ENCODE measurements at places on chromosomes 2 and 18.

DNA sequence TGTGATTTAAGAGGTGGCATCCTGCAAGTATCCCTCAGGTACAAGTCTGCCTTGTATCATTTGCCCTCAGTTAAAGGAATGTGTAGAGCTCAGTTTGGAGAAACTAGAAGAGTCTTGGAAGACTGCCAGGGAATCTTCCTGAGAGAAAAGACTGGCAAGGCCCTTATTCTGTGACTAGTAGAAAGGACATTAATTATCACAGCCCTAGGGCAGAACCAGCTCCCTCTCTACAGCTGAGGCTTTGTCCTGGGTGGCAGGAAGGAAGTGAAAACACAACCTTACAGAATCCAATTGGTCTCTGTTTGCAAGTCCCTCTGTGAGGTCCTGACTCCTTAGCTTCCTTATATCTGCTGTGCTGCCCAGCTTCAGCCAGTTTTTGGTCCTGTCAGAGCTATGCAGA is 385.9 kb upstream of the CYRIA start:
- DNase-seq = no peak

DNA sequence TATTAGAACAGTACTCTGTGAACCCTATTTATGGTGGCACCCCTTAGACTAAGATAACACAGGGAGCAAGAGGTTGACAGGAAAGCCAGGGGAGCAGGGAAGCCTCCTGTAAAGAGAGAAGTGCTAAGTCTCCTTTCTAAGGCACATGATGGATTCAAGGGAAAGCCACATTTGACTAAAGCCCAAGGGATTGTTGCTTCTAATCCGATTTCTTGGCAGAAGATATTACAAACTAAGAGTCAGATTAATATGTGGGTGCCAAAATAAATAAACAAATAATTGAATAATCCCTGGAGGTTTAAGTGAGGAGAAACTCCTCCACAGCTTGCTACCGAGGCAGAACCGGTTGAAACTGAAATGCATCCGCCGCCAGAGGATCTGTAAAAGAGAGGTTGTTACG is 333.2 kb downstream of the SOX11 start:
- DNase-seq = no peak

- DNase-seq = no peak
Observed at GRCh38 chr2:178478130-178478438, 316 bp downstream of the FKBP7 start.

DNA sequence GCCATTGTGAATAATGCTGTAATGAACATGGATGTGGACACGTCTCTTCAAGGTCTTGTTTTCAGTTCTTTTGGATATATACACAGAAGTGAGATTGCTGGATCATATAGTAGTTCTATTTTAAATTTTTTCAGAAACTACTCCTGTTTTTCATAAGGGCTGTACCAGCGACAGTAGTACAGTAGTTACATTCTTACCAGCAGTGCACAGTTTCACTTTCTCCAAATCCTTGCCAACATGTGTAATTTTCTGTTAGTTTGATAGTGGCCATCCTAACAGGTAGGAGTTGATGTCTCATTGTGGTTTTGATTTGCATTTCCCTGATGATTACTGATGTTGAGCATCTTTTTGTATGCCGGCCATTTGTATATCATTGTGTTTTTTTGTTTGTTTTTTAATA is 81.7 kb downstream of the EPC2 start:
- DNase-seq = no peak

- DNase-seq = no peak
Observed at GRCh38 chr18:59661891-59662701, 35.1 kb downstream of the CCBE1 start.

DNA sequence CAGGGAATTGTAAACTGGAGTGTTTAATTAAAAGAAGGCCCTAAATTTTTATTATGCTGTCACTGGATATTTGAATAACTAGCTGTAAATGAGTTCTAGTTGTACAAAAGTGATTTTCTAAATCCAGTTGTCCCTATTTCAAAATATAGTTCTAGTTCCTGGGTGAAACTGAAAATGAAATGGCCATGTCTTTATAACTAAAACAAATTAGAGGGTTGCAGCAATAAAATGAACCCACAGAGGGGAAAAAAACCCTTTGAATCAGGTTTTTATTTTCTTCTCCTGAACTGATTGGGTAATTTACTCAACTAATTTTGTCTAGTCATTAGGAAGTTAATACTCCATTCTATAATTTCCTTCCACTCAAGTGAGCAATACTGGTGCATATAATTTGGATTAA is 55.6 kb upstream of the MAP4K3 start:
- no peak for DNase-seq

DNA sequence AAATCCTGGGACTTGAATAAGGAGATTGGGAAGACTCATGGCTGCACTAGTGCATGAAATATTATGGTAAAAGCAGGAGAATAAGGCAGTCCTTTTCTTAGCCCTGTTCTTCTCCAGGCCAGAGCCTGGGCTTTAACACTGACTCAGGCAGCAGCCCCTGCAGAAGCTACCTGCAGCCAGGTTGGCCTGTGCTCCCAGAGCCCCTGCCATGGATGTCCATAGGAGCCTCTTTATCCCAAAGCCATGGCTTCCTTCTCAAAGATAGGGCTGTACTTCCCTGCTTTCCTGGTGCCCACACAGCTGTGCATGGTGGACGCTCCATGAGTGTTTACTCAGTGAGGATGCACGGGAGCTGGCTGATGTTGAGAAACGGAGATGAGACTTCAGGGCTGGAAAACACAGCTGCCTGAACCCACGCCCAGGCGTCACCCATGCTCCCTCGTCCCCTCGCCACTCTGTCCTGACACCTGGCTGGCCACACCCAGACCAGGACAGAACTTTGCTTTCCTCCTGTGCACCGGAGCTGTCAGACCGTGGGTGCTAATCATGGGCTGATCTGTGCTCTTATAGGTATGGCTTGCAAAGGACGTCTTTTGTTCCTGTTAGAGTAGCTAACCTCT is 135.5 kb downstream of the GLI2 start:
- DNase-seq = no peak

DNA sequence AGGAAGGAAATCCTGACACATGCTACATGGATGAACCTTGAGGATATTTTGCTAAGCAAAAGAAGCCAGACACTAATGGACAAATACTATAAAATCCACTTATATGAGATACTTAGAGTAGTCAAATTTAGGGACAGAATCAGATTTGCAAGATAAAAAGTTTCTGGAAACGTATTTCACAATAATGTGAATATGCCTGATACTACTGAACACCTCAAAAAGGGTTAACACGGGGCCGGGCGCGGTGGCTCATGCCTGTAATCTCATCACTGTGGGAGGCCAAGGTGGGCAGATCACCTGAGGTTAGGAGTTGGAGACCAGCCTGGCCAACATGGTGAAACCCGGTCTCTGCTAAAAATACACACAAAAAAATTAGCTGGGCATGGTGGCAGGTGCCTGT is 1.7 kb upstream of the RMC1 start:
- no peak for DNase-seq

GRCh38 chr2:608297-608696 is 68.9 kb downstream of the TMEM18 start:
- no peak for DNase-seq

DNA sequence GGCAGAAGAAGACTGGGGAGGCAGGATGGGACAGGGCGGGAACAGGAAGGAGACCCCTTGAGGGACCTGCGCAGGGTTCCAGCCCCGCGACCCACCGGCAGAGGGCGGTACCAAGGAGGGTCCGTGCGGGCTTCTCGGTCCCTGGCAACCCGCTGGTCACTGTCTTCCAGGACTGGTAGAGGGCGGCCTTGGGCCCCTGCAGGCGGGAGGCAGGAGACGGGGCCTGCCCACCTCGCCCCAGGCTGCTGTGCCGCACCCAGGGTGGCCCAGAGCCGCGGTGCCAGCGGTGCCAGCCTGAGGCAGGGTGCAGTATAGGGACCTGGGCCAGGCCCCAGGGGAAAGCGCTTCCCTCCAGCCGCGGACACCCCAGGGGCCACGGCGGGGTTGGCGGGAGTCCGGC is 34.5 kb downstream of the NEURL3 start:
- DNase-seq = no peak

DNA sequence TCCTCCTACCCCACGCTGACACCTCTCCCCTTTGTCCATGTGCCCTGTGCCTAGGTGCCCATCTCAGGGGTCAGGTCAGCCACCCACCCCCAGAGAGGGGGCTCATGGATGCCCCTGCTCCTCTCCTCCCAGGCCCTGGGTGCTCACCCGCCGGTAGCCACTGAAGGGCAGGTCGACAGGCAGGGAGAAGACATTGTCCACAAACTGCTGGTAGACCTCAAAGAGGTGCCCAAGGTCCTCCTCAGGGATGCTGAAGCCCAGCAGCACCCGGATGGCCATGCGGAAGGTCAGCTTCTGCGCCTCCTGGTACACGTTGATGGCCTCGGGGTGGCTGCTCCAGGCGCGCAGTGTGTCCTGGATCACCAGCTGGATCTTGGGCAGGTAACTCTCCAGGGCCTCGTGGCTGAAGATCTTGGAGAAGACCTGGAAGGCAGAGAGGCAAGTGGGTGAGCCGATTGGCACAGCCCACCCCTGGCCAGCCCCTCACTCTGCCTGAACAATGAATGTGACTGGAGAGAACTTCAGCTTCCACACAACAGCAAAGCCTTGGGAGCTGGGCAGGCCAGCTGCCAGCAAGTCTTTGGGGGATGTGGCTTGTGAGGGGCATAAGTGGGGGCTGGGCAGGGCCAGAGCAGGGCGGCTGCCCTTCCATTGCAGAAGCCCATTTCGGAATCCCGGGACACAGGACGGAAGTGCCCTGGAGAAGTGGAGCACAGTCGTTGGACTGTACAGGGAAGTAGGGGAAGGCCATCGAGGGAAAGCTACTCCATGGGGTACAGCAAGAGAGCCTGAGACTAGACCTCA is 12.5 kb downstream of the CYP26B1 start:
- no peak for DNase-seq

GRCh38 chr2:98333922-98334321 is 12.3 kb upstream of the CNGA3 start:
- no peak for DNase-seq

- DNase-seq = peak; percentile 34
Observed at GRCh38 chr2:100610381-100610831, 47.6 kb downstream of the PDCL3 start.

DNA sequence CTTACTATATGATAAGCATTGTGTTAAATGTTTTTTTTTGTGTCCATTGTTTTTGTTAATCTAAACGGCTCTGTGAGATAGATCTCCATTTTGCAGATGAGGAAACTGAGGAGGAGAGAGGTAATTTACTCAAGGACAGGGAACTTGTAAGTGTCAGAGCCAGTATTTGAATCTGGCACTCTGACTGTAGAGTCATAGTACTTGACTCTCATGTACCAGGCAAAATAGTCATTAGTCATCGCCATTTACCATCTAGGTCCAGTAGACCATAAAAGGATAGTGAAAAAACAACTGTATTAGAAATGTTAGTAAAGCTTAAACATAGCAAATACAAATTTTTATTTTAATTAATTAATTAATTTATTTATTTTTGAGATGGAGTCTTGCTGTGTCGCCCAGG is 4.8 kb downstream of the PSMD14 start:
- DNase-seq = no peak

DNA sequence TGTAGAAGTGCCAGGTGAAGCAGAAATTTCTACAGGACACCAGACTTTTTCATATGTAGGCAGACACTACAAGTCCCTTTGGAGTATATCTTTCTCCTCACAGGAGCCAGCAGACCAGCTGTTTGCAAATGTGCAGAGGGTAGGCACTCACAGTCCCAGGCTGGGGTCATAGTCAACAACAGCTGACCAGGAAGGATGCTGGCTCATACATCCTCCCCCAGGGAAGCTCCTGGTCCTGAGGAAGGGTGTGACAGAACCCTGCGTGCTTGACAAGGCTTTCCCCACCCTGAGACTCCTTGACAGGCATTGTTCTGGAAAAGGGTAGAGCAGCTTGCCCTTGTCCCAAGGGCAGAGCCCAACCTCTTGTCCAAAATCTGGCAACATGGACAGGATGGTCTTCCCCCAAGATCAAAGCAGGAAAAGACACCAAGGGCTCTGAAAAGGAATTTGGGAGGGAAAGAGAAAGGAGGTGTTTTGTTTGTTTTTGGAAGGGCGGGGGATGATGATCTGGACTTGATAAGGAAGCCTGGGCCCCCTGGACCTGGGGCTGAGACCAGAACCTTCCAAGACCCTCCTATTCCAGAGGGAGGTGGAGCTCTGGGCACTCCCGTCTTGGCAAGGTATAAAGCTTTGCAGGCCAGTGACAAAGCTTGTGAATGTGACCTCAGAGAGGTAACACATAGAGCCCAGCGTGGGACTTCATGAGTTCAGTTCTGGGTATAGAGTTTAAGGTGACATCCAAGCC is 87.1 kb downstream of the GFPT1 start:
- no peak for DNase-seq

DNA sequence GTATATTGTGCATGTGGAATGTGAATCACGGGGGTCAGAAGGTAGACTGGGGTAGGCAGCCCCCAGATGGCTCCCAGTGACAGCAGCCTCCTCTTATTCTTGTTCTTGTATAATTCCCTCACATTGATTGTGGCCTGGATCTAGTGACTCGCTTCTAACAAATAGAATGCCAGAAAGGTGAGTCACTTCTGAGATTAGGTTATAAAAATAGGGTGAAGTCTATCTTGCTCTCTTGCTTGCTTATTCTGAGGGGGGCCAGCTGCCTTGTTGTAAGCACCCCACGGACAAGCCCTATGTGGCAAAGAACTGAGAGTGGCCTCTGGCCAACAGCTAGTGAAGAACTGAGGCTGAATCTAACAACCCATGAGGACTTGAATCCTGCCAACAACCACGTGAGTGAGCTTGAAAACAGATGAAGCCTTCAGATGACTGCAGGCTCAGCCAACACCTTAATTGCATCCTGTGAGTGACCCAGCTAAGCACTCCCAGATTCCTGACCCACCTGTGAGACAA is 15.6 kb upstream of the RMND5A start:
- no peak for DNase-seq

DNA sequence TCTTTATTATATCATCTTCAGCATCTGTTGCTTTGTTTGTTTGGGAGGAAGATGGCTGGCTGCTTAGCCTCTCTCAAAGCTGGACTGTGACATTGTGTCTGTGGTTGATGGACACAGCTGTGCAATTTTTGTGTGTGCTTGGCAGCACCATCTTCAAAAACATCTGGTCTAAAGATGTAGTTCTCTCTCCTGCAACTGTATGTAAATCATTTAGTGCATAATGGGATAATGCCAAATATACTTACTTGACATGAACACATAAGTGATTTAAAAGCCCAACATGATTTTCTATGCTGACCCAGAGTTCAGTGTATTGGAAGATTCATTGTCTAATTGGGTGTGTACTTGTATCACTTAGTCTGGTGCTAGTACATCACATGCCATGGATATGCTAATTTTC is 112.2 kb downstream of the MAP4K4 start:
- DNase-seq = no peak

DNA sequence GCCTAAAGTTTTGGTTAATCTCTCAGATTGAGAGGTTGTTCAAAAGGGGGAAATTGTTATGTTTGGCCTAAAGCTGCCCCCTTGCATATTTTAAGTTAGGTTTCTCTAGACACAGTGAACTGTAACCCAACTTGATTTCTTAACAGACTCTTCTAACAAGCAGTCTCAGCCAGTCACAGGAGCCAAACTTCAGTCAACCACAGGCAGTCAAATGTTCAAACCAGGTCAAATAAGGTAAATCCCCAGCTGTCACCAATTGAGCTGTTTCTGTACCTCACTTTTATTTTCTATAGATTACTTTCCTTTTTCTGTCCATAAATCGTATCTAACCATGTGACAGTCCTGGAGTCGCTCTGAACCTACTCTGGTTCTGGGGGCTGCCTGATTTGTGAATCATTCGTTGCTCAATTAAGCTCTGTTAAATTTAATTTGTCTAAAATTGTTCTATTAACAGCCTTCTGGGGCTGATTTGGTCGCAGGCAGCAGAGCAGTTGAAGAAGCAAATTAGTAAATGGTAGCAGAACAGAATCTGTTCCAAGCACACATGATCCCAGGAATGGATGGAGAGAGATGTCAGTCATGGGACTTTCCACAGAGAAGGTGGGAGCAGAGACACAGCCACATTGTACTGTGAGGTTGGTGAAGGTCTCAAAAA is 16.4 kb upstream of the NFU1 start:
- DNase-seq = no peak
